ENCODE measurements at places on chromosomes 16 and 17. TPM values are rescaled to one million over a fixed set of nuclear protein-coding genes. Genes with fewer than 3 reads are reported as not detected.

GRCh38 chr17:8724451-8724850 is 20.2 kb downstream of the CCDC42 start:
- no peak for DNase-seq

The RASL10B gene
- total RNA-seq, result 0.52 TPM

DNA sequence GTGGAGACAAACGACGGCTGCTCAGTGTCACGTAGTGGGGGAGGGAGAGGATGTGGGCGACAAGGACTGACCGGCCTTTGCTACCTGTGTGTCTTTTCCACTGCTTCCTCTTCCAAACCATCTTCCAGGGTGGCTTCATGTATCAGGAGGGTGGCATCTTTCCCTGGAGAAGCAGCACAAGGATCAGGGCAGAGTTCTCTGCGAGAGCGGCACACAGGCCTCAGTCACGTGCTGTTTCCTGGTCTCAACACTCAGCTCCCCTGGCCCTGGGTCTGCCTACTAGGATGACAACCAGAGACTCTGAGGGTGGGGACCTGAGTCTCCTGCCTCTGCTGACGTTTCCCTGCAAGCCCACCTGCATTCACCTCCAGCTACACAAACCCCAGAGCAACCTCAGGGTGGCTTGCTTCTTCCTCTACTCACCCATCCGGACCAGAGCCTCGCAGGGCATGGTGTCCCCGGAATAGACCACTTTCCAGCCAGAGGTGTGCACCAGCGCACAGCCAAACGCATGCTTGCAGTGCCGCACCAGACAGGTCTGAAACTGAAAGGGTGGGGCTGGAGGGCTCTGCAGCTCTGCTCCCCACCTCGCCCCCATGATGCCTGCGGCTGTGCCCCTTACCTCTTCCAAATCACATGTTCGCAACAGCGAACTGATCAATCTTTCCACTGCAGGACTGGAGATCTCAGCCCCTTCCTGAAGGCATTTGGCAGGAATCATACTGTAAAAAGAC is 23.3 kb downstream of the ELAC2 start:
- no peak for DNase-seq

The MEFV gene
- total RNA-seq, result not detected

- DNase-seq, result peak; percentile 95
These were observed 52.5 kb upstream of the WSB1 start for GRCh38 chr17:27241346-27241946.

DNA sequence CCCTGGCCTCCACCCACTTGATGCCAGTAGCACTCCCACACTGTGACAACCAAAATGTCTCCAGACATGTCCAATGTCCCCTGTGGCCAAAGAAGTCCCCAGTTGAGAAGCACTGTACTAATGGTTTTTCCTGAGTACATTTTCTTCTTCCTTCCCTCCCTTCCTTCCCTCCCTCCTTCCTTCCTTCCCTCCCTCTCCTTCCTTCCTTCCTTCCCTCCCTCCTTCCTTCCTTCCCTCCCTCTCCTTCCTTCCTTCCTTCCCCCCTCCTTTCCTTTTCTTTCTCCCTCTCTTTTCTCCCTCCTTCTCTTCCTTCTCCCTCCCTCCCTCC is 76.7 kb upstream of the CDC42EP4 start:
- no peak for DNase-seq

The ZFHX3 gene
- 3.5 TPM for total RNA-seq

DNA sequence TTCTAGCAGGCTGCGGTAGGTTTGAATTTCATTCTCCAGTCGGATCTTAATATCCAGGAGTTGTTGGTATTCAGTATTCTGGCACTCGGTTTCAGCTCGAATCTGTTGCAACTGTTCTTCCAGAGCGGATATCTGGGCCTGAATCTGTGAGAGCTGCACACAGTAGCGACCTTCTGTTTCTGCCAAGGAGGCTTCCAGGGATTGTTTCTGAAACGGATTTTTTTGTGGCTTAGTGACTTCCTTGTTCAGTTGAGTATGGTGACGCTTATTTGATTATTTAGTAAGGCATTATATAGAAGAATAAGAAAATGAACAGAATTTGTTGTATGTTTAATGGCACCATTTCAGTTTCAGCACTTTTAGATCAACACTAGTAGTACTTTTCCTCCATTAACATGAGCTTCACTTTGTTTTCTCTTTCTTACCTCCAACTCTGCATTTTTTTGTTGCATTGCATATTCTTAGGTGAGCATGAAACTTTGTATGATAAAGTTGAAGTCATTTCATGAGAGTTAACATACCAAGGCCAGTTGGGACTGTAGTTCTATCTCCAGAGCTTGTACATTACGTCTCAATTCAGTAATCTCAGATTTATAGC is 2.8 kb downstream of the KRT10 start:
- DNase-seq, result no peak

The MPV17L gene
- total RNA-seq, result 6.0 TPM

GRCh38 chr16:84268291-84269040 is 26.2 kb upstream of the WFDC1 start:
- DNase-seq, result no peak

DNA sequence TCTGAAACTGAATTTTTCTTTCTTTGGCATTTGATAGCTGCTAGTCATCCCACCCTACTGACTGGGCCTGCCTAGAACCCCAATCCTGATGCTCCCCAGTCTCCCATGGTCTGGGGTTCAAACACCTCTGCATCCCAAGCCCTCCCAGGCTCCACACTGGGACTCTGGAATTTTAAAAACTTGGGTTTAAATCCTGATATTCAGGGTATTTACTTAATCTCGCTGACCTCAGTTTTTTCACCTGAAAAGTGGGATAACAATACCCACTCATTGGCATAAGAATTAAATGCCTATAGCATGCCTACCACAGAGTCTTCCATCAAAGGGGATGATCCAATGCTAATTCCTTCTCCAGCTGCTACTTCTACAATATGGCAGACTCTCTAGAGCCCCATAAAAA is 264.4 kb downstream of the NPIPA8 start:
- DNase-seq, result no peak

DNA sequence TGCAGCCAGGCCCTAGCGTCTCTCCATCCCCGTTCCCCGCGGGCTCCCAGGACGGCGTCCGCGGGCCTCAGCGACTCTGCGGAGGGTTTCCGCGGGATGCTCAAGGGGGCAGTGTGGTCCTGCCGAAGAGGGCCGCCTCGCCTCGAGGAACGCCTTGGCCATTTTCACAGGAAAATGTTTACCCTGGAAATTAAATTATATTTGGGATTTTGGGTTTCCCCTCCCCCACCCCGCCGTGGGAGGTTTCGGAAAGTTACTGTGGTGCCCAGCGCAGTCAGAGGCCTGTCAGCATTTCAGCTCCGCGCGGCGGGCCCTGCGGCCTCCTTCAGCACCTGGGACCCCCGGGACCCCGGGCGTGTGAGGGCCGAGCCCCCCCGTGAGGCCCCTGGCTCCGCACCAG is 94.5 kb downstream of the PCTP start:
- DNase-seq, result no peak

The HES7 gene
- total RNA-seq, result 2.9 TPM

DNA sequence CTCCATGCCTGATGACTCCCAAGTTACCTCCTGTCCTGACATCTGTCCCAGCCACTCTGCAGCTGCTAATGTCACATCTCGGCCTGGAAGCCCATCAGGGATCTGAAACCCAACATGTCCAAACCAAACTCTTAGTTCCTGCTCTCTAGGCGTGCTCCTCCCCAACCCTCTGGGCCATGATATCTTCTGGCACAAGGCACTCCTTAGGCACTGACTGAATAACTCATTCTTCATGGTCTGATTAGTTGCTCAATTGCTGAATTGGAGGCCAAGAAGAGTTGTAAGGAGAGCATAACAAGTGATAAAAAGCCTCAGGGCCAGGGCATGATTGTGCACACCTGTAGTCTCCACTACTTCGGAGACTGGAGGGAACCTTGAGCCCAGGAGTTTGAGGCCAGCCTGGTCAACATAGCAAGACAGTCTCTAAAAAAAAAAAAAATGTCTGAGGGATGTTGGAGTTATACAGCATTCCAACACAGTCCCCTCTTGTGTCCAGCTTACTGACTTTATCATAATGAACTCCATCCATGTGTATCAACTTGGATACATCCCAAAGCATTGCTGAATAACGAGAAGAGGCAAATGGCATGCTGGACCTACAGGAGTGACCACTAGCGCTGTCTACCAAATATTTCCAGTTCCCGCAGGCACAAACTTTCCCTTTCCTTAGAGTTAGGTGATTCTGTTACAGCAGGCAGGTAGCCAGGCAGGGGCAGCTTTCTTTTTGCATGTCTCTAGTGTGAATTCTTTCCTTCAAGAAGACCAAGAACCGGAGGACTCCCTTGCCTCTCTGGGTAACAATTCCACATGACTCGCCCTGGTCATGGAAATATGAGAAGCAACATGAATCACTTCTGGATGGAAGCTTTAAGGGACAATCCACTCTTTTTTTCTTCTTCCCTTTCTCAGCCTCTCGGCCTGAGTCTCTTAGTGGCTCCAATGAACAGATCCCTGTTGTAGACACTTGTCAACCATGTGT is 18.1 kb upstream of the SHCBP1 start:
- peak; percentile 28 for DNase-seq

DNA sequence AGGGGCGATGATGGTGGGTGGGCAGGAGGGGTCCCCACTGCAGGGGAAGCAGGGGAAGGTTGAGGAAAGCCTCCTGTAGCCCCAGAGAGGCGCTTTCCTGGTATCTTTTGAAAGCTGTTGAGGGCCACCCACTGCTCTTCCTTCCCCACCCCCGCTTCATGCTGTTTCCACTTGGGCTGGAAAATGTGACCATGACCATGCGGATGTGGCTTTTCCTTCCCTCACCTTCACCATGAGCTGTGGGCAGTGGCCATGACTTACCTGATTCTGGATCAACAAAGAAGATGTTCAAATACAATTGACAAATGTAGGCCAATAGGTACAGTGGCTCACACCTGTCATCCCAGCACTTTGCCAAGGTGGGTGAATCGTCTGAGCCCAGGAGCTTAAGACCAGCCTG is 13.8 kb downstream of the MVP start:
- no peak for DNase-seq

The C17orf78 gene
- total RNA-seq, result not detected

DNA sequence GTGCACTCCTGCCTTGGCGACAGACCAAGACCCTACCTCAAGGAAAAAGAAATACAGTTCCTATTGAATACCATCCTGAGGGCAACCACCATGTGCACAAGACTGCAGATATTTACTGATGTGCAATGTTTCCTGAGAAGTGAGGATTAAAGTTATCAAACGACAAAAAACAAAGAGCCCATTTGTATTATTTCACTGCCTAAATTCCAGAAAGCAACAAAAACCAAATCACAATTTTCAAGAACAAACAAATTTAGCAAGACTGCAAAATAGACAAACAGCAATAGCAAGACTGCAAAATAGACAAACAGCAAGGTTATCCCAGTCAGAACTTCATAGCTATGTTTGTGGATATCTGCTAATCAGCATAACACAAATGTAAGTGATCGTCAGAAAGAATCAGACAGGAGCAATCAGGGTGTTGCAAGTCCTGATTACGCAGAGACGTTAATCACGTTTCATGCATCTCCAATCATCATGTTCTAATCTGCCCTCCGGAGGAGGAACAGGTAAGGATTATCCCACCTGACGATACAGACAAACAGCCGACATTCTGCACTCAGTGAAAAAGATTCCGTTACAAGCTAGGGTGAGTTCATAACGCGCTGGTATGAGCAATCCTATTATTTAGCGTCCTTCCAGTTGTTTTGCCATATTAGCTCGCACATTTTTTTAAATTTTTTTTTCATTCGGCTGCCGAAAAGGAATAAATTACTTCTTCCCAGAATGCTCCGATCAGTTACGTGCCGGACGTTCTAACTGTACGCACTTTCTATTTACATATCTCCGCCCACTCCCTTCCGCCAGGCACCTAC is 2.9 kb downstream of the TMEM107 start:
- peak; percentile 95 for DNase-seq

The KLHL10 gene
- not detected for total RNA-seq

DNA sequence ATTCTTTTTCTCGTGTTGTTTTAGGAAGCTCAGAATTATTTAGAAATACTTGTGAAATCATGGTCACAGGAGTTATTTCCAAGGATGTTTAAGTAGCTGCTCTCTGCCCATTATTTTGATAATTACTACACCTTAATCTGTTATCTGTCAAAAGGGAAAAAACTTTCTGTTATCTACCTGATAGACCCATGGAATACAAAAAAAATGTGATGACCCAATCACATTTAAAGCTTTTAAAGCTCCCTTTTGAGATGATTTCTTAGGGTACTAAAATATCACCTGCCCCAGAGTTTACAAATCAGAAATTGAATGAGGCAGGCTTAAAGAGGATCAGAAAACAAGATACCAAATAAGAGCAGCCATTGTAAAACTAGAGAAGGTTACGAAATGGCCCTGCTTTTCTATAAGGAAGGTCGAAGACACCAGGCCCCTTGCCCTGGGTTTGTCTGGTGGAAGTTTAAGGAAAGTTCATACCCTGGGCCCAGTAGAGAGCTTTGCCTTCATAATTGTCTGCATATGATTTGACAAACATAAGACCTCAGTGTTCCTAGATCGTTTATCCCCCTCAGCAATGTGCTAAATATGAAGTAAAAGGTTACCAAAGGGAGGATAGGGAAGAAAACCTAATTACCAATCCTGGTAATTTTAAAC is 149.9 kb upstream of the TBX2 start:
- no peak for DNase-seq

DNA sequence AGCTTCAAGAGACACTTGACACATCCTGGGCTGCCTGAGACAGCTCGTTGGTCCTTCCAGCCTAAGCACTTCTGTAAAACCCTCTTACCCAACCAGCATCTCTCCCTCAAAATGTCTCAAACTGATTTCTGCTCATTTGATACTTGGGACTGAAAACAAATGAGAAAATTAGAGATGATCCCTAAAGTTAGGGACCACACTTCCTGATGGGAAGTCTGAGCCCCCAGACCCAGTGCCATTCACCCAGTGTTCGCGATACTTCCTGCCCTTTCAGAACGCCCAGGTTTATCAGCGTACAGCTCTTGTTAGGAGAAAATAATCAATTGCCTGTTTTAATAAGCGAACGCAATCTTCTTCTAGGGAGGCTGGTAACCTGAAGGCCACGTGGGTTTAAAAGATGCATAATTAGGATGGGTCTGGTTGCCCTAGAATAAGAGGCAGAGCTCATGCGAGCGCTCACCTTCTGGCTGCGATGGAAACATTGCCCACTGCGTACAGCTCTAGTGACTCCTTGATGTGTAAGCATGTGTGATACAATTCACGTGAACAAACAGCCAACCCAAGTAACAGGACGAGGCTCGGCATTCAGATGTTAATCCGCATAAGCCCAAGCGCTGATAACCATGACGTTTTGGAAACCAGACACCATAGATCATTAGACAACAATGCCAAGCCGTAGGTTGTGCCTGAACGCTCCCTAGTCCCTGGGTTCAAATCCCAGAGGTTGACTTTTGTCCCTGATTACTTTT is 213.1 kb downstream of the FOXL1 start:
- no peak for DNase-seq
